ENCODE measurements at places on chromosomes 12 and 14.

DNA sequence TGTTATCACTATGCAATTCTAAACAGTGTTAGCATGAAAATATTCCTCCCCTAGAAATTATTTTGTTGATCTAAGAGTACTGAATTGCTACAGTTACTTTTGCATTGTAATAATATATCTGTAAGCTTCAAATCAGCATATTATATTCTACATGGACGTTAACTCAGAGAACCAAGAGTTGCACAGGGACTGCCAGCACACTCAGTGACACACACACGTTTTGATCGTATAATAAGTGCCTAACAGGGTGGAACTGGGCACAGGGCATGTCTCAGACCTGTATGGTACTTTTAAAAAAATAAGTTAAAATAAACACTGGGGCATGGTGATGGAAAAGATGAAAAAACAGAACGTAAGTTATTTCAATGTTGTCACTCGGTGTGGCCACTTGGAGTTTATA is 451.6 kb downstream of the RGS6 start:
- no peak for DNase-seq

DNA sequence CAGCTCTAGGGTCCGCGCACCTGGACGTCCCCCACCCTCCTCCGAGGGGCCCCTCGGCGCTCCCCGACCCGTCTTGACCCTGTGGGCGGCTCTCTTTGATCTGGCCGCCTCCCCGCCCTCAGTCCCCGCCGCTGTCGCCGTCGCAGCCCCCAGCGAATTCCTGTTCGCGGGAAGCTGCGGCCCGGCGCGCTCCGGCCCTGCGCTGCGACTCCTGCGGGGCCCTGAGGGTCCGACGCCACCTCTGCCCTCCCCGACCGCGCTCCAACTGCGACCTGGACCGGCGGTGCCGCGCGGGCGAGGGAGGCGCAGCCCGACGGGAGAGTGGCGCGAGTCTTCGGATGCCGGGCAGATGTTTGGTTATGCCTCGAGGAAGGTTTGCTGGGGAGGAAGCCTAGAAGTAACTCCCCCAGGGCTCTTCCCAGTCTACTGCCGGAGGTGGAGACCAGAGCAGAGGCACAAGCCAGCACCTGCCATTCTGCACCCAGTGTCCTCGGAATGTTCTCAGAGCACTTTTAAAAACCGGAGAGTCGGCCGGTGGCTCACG is 440 bp upstream of the ISM2 start:
- no peak for DNase-seq

- no peak for DNase-seq
Observed at GRCh38 chr12:50647479-50647878, 116.4 kb upstream of the ATF1 start.

GRCh38 chr12:89756585-89757398 is 48.2 kb upstream of the ATP2B1 start:
- no peak for DNase-seq

DNA sequence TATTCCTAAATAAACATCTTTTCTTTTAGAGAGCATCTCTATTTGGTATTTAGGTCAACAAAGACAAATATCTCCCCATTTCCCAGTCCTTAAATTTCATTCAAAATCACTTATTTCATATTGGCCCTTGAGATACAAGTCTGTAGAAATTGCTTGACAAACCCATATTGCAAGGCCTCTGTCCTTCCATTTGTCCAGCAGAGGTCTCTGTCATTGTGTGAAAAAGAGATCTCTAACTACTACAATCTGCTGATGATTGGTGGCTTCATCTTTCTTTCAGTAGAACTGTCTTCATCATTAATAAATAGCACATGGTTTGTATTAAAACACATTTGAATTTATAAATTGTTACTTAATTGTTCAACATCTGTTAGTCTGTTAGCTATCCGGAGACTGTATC is 252.6 kb downstream of the ACSS3 start:
- no peak for DNase-seq

DNA sequence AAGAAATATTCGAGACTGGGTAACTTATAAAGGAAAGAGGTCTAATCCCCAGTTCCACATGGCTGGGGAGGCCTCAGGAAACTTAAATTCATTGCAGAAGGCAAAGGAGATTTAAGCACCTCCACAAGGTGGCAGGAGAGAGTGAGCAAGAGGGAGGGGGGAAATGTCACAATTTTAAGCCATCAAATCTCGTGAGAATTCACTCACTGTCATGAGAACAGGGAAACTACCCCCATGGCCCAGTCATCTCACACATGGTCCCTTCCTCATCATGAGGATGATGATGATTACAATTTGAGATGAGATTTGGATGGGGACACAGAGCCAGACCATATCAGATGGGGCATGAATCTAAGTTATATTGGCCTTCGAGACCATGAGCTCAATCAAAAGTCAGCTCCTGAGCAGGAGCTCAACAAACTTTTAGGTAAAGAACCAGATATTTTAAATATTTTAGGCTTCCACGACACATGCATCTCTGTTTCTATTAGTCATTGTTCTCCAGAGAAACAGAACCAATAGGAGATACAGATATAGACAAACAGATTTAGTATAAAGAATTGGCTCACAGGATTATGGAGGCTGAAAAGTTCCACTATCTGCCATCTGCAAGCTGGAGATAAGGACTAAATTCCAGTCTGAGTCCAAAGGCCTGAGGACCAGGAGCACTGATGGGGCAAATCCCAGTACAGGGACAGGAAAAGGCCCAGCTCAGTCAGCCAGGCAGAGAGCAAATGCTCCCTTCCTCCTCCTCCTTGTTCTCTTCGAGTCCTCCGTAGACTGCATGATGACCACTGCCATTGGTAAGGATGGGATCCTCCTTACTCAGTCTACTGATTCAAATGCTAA is 24.9 kb downstream of the DGLUCY start:
- no peak for DNase-seq

GRCh38 chr12:105561546-105562198 is 231.2 kb downstream of the C12orf75 start:
- no peak for DNase-seq

- no peak for DNase-seq
Observed at GRCh38 chr12:11826574-11826973, 177.1 kb downstream of the ETV6 start.

DNA sequence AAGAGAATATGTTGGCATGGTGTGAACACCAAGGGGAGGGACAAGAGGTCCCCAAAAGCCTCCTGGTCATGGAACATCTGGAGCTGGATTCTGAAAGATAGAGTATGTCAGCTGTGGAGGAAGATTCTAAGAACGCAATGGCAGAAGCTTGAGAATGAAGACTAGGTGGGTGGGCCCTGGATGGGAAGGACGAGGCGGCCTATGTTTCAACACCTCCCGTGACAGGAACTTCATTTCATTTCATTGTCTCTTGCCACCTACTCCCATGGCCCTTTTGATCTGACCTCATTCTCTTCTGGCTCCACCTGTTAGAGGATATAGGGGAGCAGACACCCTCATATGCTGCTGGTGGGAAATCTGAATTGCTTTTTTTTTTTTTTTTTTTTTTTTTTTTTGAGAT is 3.3 kb downstream of the UNG start:
- DNase-seq = no peak

GRCh38 chr12:32360956-32361355 is 38.4 kb upstream of the FGD4 start:
- DNase-seq = no peak

GRCh38 chr14:95380350-95381042 is 60.8 kb upstream of the CLMN start:
- no peak for DNase-seq

DNA sequence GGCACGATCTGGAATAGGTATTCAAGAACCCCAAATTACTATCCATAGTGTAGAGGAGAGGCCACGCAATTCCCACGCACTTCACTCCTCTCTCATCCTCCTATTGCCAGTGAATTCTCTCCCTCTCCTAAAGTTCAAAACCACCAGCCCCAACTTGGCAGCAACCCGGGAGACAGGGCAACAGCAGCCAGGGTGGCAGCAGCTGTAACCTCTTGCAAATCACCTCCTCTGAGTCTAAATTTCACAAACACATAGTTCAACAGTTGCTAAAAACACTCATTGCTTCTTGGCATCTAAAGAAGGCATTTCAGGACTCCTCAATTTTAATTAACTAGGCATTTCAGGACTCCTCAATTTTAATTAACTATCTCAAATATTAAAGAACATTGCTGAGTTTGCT is 37.7 kb upstream of the MANSC4 start:
- DNase-seq = no peak

GRCh38 chr14:102920273-102920997 is 2.0 kb upstream of the AMN start:
- no peak for DNase-seq

DNA sequence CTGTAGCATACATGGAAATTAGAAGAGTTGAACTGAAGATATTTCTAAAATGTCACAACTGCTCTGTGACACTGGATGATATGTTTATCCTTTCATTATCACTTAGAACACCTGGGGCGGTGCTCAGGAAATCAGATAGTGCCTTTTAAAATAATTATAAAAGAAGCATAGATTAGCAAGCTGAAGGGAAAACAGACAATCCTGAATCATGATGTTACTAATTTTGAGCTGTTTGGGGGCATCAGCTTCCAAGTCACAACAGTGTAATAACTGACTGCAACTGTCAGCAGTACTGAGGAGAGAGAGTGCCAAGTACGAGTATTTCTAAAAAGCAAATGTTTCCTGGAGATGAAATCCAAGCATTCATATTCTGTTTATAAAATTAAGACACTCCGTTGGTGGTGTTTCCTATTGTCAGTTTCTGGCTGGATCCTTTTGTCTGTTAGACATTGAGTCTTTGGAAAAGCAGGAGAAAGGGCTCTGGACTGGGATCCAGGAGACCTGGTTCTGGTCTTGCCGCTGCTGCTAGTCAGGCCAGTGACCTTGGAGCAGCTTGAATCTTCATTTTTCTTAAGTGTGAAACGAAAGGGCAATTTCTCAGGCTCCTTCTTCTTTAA is 380.1 kb downstream of the EGLN3 start:
- DNase-seq = no peak
